ENCODE measurements at places on chromosomes 11 and 22.

- DNase-seq: no peak
Measured at GRCh38 chr11:43523632-43524031, 156.9 kb upstream of the HSD17B12 start.

DNA sequence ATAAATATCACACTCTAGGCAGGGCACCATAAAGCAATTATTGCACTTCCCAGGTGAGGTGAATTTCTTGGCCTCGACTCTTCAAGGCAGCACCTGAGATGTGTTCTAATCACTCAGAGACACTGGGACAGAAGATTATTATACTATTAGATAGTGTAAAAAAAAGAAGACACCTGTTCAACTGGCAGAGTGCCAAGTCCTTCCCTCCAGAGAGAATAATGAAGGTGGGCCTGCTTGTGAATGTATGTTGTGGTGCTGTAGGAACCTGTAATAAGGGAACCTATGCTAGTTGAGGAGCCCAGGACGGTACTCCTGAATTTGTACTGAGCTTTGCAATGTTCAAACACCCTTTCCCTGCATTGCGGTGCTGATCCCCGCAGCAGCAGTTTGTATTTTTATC lies 107.5 kb downstream of the NXPE2 start:
- DNase-seq: no peak

- DNase-seq: peak; percentile 24
Measured at GRCh38 chr11:70073871-70074371, 4.2 kb upstream of the ANO1 start.

- DNase-seq: no peak
Measured at GRCh38 chr11:126660761-126661425, 305.4 kb downstream of the ST3GAL4 start.

DNA sequence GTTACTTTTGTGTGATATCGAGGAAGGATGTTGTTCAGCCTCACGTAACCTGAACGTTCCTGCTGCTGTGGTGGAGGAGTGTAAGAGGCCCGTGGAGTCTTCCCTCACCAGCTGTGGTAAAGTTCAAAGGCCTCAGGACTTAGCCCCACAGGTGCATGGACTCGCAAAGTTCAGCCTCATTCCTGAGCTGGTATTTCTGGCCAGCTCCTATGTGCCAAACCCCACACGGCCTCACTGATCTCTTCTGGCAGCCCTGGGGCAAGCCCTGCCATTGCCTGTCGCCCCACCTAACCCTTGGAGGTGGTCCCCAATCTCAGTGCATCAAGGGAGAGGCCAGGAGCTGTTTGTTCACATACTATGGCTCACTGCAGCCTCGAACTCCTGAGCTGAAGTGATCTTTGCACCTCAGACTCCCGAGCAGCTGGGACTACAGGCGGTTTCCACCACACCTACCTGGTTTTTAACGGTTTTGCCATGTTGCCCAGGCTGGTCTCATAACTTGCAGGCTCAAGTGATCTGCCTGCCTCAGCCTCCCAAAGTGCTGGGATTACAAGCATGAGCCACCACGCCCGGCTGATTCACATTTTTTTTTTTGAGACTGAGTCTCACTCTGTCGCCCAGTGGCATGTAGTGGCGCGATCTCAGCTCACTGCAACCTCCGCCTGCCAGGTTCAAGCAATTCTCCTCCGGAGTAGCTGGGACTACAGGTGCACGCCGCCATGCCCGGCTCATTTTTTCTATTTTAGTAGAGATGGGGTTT lies 2.2 kb downstream of the PHRF1 start:
- DNase-seq: no peak

- no peak for DNase-seq
Measured at GRCh38 chr22:36887162-36887561, 26.3 kb upstream of the CSF2RB start.

GRCh38 chr11:71477641-71478527 lies 24.9 kb downstream of the NADSYN1 start:
- DNase-seq: no peak

DNA sequence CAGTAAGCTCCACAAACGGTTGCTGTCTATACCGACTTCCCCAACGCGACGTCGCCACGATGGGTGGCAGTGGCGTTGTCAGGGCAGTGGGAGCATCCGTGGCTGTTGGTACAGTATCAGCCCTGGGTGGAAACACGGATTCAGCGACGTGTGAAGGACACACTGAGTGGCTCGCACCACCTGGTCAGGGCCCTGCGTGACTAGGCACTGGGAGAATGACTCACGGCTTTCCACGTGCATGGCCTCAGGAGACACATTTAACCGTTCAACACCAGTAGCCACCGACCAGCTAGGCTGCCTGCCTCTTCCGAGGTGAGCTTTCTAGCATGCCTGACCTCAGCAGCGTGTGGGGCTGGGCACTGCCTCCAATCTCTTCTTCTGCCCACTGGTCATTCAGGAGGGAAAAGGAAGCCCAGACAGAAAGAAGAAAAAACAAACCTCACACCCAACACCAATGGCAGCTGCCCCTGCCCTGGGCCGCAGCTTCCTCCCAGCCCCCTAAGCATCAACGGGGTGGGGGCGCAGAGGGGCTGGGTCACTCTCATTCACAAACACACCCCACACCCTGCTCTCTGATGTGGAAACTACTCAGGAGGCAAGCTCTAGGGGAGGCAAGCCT lies 59.0 kb downstream of the MYH9 start:
- peak; percentile 80 for DNase-seq

DNA sequence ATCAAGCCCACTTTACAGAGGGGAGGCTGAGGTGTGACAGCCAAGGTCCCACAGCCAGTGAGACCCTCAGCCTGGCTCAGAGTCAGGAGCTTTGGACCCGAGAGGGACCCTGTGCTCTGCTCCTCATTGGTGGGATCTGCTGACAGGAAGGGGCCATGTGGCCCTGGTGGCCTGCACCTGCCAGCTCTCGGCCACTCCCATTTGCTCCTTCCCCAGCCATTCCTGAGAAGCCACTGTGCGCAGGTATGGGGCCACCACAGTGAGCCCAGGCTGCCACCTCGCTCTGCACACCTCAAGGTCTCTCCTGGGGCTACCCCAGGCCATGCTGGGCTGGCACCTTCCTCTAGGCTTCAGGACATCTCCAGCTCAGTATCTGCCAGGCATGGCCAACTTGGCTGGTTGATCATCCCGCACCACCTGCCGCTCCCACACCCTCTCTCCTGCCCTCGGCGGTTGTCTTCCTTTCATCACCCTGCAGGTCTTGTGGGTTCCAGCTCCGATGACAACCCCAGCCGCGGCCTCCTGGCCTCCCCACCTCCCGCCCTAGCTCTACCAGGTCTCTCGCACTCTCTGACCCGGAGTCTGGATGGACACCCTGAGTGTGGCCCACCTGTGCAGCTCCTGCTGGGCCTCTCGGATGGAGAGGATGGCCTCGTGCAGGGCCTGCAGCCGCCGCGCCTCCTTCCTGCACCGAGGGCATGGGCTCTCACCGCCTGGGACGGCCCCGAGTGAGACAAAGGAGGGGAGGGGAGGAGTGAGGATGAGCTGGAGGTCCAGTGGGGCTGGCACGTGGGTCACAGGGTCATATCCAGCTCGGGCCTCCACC lies 32.2 kb upstream of the CARS1 start:
- no peak for DNase-seq

- DNase-seq: no peak
Measured at GRCh38 chr11:2697866-2698265, 1.9 kb downstream of the KCNQ1OT1 start.

DNA sequence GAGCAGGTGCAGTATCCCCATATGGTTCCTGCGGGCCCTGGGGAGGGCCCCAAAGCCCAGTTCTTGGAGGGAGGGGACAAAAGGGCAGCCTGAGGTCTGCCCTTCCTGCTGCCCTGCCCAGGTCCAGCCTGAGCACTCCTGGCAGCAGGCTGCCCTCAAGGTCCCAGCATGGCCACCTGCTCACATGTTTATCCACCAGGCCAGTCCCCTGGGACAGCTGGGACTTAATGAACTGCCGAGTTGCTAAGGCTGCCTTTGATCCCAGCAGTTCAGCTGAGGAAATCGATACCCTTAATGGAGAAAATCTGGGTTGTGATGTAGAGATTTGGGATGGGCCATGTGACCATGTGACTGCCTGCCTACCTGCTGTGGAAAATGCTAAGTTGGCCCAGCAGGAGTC lies 146.2 kb downstream of the TRIM29 start:
- DNase-seq: no peak

GRCh38 chr22:49541693-49542230 lies 285.9 kb downstream of the BRD1 start:
- DNase-seq: no peak

DNA sequence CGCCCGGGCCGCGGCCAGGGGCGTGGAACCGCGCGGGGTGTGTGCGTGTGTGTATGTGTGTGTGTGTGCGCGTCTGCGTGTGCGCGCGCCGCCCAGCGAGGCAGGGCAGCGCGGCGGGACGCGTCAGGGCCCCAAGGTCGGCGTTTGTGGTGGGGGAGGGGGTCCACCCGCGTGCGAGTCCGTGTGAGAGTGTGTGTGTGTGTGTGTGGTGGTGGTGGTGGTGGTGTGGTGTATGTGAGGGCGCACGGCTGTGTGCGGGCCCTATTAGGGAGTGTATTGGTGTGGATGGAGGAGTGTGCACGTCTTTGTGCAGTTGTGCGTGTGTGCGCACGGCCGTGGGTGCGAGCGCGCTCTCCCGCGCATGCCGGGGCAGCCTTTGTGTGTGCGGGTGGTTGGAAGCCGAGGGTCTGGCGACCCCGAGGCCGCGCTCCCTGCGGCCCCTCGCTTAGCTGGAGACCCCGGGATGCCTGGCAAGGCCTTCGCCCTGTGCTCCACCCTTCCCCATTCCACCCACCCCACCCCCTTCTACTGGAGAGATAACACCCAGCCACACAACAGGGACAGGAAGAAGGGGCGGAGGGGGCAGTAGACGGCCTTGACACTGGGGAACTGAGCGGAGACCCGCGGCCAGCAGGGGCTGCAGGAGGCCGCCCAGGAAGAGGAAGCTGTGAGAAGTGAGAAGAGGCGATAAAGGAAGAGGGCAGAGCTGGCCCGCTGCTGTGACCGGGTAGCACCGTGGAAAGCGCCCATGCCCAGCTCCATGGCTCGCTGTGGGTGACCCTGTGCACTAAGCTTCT lies 528 bp upstream of the ARRB1 start:
- DNase-seq: peak; percentile 19

GRCh38 chr11:73412308-73412707 lies 36.1 kb downstream of the RELT start:
- DNase-seq: no peak

DNA sequence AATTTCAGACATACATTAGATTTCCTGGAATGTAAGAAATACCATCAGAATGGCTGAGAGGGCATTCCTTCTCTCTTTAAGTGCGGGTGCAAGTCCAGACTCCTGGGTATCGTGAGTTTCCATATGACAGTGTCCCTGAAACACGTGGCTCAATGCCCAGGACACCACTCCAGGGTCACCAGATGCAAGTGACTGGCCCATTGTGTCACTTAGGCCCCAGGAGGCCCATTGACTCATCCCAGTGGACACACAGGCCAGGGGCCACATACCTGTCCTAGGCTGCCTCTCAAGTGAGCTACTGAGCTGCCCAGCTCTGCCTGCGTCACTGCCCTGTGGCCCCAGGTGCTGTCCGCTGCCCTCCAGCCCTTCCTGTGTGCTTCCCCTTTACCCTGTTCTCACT lies 18.5 kb downstream of the FBLN1 start:
- no peak for DNase-seq

DNA sequence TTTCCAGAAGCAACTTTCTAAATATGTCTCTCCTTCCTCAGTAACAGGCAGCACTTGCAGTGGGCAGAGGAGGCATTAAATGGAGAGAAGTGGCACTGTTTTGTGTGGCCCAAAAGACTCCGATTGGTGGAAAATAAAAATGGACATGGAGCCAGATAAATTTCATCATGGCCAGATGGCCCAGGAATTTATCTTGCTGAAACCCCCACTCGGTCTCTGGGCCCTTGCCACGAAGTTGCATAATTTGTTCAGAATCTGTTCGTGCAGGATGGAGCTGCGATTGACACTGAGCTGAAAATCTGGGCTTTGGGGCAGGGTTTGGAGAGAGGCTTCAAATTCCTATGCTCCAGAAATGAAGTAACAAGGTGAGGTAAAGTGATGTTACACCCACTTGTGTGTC lies 65.5 kb downstream of the C11orf91 start:
- no peak for DNase-seq

DNA sequence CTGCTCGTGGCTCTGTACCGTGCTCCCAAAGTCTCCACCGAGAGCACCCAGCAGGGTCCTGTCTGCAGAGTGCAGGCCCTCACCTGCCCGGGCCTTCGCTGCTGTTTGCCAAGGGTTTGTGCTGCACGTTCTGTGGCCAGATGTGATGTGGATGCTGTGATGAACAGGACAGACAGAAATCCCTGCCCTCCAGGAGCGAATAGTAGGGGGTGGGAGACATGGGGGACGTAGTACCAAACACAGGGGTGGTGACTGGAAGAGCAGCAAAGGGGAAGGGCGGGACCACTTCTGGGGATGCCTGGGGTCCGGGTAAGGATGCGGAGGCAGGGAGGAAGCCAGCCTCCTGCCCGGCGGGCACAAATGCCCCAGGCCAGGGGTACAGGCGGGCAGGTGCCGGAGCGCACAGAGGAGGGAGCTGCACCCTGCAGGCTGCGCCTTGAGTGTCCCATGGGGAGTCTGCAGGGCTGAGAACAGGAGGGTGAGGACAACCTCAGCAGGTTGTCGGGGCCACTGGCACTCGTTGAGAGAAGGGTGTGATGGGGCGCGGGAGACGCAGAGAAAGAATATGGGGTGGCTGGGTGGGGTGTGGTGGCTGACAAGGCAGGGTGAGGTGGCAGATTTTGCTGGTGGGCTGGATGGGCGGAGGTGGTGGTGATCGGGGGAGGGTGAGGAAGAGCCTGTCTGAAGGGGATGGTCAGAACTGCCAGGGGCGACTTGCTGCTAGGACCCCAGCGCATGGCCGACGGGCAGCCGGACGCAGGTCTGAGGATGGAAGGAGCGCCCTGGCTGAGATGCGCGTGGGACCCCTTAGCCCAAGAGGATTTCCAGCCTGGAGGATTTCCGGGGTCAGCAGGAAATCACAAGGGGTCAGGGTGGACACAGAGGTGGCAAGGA lies 16.3 kb upstream of the CTSD start:
- no peak for DNase-seq

DNA sequence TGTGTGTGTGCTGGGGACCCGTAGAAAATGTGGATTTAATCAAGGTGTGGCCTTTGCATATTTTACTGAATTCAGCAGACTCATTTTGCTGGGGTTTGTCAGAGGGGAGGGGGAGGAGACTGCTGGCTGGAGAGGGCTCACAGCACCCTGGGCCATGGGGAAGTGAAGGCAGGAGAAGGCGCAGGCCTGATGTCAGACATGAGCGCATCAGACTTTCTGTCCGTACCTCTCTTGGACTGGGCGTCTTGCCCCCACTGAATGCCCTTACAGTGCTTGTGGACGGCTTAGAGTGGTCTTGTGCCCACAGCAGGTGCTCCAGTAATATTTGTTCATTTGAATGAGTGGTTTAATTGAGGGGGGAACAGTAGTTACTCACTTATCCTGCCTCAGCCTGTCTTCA lies 75.2 kb downstream of the TEAD1 start:
- DNase-seq: no peak
